NCI-H2171 treated with DMSO at 0.1 percent for 48 hours (cell line): ENCODE measurements at places on chromosomes 5 and 9.

- DNase-seq, result no peak
Observed at GRCh38 chr5:135069895-135070657, 36.0 kb upstream of the PITX1 start.

GRCh38 chr9:6921315-6921714 is 163.5 kb downstream of the KDM4C start:
- no peak for DNase-seq

DNA sequence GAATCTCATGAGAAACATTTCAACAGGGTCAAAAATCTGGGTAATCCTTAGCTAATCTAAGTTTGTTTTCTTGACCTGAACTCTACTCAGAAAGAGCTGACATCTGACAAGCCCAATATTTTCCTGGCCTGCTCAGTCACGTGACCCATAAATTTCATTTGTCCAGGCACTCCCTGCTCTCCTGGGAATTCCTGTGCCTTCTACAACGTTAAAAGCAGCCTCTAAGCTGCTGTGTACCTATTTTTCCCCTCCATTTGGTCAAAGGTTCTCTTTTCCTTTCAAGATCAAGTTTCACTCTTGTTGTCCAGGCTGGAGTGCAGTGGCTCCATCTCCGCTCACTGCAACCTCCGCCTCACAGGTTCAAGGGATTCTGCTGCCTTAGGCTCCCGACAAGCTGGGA is 148.8 kb upstream of the ABCA1 start:
- DNase-seq, result no peak

GRCh38 chr9:36924071-36924470 is 110.0 kb downstream of the PAX5 start:
- DNase-seq, result no peak

DNA sequence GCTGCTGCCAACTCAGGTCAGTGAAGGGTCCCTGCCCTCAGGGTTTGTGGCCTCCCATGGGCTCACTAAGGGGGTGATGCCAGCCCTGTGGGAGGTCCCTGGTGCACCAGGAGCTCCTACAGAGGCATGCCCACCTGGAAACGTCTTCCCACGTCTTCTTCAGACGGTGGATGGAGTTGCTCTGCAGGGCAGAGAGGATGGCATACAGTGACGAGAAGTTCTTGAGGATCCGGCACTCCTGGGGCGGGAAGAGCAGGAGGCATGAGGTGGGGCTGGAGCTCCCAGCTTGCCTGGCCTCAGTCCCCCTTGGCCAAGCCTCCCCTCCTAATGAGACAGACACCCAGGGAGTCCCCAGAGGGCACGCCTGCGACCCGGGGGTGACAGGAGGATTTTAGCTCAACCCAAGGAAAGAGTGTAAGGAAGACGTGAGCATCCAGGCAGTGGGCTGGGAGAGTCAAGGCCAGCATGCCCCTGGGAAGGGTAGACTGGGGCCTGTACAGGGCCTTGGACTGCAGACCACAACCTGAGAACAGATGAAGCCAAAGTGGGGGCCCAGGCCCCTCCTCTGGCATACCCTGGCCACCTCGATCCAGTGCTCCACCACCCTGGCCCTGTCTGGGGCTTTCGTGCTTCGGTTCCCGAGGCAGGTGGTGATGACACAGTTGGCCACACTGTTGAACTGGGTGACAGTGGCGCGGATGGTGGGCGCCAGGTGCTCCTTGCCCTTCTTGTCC is 14.4 kb downstream of the RALGDS start:
- no peak for DNase-seq

DNA sequence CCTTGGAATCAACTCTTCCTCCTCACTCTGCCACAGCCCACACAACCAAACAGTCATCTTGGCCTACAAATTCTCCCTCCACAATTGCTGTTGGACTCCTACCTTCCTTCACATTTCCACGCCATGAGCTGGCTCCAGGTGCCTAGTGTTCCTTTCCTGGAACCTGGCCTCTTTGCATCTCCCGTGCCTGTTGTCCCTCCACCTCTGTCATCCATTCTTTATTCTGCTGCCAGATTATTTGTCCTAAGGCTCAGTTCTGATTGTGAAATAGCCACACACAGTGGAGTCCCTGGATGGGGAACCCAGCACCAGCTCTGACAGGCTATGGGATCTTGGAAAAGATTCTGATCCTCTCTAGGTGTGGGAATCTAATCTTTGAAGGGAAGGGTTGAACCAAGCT is 109.1 kb upstream of the ANKH start:
- no peak for DNase-seq

- DNase-seq, result no peak
Observed at GRCh38 chr5:94674490-94675382, 56.3 kb downstream of the SLF1 start.

GRCh38 chr5:143826951-143827444 is 15.0 kb downstream of the HMHB1 start:
- peak; percentile 67 for DNase-seq

DNA sequence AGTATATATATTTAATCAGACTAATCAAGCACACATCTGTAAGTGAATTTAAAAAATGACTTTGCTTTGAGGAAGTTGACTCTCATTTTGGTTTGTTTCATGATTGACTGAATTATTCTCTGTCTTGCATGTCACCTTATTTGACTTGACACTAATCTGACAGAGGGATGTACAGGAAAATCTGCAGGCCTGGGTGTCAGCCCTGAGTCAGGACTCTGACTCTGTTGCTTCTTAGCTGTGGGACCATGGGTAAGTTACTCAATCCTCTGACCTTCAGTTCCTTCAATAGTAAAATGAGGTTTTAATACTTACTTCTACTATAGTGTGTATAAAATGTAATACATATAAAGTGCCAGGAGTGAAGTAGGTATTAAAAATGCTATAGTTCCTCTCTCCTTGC is 415.9 kb downstream of the ARHGEF28 start:
- DNase-seq, result no peak

DNA sequence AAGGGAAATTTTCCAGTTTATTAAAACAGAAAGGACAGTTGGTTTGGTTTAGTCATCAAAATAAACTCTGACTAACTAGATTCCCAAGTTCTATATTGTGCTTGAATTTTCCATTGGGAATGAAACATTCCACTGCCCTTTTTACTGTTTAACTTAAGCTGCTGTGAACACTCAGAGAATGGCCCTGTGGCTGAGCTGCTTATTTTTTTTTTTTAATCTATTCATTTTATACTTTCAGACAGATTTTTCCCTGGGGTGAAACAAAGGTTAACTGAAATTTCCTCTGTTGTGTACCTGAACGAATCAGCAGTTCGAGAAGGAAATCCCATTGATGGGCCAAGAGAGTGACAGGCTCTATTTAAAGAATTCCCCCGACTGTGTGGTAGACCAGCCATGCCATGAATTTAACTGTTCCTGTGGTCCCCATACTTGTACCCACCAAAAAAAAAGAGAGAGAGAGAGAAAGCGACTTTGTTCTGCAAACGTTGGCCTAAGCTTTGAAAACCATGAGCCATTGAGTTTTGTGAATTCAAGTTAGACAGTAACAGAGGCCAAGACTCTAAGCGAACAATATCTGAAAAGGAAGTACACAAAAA is 138.7 kb upstream of the GRHPR start:
- no peak for DNase-seq

GRCh38 chr5:172724242-172725183 is 46.5 kb downstream of the DUSP1 start:
- no peak for DNase-seq

- no peak for DNase-seq
Observed at GRCh38 chr5:134577022-134577795, 51.7 kb downstream of the JADE2 start.
